Fibroblast of lung (primary cell): ENCODE measurements at places on chromosomes 2 and 18.

- no peak overlapping the region for H3K4me3 ChIP-seq
- H3K27ac ChIP-seq = peak overlapping the region; percentile 13
- H3K36me3 ChIP-seq = no peaks in the 10 kb centered on the region
Measured at GRCh38 chr2:226256237-226256636, 543.4 kb downstream of the IRS1 start.

DNA sequence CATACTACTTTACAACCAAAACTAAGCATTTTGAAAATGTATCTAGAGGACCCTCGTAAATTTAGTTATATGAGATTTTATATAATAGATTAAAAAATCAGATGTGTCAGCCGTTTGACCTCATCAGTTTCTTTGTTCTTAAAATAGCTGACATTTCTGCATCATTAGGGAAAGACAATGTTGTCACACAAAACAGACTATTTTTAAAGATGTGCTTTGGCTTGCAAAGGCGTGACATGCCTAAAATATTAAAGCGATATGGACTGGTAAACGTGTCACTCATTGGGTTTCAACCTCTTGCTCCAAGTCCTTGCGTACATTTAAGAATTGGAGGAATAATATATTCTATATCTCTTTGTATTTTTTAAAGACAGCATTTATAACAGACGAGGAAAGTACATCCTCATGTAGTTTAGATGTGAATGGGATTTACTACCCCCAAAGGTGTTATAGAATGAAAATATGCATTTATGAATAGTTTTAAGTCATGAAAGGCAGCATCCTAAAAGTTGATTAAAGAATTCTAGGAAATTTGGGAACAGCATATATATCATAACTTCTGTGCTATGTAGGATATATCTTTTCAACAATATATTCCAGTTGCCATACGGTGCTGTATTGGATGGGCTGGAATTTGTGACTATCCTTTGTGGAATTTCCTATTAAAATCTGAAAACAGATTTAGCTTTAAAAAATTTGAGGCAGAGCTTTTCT, 3.8 kb downstream of the MYL12A start:
- peaks cover 13% of the 10 kb centered on the region for H3K36me3 ChIP-seq
- H3K27me3 ChIP-seq = no peaks in the 10 kb centered on the region
- peaks cover 12% of the 10 kb centered on the region for H3K4me1 ChIP-seq

- H3K4me1 ChIP-seq = peaks cover 2% of the 10 kb centered on the region
- no peak overlapping the region for H3K4me3 ChIP-seq
- peaks cover 38% of the 10 kb centered on the region for H3K27me3 ChIP-seq
- DNase-seq = peak; percentile 31
- no peaks in the 10 kb centered on the region for H3K36me3 ChIP-seq
Measured at GRCh38 chr2:236176417-236176816, 8.2 kb upstream of the GBX2 start.

DNA sequence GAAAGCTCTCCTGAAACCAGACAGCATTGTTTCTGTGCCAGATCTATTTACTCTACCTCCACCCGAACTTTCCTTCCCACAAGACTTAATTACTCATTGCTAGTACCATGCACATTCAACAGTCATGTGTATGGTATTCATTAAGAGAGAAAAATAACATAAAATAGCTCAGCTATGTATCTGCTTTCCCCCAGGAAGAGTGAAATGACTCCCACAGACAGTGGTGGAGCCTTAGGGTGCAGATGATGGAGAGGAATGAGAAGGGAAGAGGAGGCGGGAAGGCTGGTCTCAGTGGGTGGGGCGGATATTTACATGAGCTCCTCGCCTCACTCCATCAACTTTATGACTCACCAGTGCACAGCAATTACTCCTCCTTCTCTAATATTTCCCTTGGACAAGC, 724.5 kb downstream of the EPHA4 start:
- H3K36me3 ChIP-seq = no peaks in the 10 kb centered on the region
- H3K4me3 ChIP-seq = no peak overlapping the region
- H3K27ac ChIP-seq = no peak overlapping the region
- H3K27me3 ChIP-seq = no peaks in the 10 kb centered on the region
- peaks cover 2% of the 10 kb centered on the region for H3K4me1 ChIP-seq
- DNase-seq = peak; percentile 52
